ENCODE measurements at places on chromosomes 4 and X.

DNA sequence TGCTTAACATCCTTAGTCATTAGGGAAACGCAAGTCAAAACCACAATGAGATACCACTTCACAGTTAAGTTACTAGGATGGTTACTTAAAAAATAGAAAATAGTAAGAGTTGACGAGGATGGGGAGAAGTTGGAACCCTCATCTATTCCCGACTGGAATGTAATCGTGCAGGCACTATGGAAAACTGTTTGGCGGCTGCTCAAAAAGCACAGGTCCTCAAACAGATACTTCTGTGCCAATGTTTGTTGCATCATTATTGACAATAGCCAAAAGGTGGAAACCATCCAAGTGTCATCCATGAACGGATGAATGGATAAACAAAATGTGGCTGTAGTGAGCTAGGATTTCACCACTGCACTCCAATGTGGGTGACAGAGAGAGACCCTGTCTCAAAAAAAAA lies 11.7 kb downstream of the CTAG1B start:
- no peak for DNase-seq

GRCh38 chrX:47206316-47206715 lies 12.2 kb upstream of the CDK16 start:
- DNase-seq = no peak

DNA sequence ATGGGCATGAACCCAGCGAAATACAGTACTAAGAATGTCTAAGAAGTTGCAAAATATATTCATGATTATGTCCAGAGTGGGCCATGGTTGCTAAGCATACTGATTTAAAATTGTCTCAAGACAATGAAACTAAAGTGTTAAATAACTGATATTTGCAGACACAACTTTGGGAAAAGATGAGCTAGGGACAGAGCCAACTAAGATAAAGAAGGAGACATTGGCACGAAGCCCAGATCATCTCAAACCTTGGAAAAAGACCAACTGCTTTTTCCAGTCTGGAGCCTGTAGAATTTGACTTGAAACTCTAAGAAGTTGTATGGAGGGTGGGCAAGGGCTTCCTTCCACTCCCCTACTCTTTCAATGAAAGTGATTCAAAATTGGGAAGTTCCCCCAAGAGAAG lies 108.5 kb upstream of the GLRA2 start:
- DNase-seq = no peak

DNA sequence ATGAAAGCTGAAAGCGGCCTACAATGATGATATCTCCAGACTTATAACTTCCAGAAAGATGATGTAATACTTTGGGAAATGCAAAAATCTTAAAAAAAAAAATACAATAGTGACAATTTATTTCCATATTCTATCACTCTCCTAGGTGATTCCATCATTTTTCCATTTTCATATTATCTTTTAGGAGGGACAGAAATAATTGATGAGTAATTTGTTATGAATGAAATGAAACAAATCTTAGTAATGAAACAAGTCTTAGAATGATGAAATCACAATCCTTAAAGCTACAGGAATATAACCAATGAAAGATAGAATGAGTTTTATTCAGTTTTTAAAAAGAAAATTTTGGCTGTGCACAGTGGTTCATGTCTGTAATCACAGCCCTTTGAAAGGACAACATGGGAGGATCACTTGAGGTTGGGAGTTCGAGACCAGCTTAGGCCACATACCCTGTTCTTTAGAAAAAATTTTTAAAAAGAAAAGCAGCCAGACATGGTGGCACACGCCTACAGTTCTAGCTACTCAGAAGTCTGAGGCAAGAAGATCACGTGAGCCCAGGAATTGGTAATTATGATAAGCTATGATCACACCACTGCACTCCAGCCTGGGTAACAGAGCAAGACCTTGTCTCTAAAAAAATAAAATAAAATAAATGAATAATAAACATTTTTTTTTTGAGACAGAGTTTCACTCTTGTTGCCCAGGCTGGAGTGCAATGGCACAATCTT lies 21.7 kb downstream of the CLOCK start:
- DNase-seq = no peak

DNA sequence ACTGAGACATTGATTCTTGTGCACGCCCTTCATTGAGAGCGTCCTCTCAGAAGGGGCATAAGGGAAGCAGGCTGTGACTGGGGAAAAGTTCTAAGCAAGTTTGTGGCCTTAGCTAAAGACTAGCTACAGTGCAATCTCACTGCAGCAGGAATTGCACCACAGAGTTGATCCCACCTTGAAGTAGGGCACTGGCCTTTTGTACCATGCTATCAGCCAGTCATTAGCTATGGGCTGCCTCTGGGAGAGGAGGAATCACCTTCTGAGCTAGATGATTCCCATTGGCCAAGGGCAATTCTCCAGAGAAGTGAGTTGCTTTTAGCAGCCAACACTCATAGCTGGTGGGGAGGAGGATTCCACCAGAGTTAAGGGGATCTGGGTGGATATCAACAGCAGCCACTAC lies 142.6 kb upstream of the SCML1 start:
- no peak for DNase-seq

DNA sequence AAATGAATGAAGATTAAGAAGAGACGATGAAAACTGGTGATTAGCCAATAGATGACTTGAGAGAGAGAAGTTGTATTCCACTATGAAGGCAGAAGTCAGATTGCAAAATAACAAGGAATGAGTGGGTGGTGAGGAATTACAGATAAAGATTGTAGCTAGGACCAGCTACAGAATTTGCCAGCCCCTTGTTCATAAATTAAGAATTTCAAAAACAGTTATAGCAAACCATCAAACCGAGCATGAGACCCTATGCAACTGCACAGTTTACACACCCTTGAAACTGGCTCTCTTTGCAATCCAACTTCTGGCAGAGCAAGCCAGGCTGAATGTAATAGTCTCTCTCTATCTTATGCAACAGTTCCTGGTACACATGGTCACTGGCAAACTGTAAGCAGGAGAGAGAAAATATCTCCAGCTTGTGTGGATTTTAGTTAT lies 35.2 kb downstream of the STAP1 start:
- DNase-seq = no peak

DNA sequence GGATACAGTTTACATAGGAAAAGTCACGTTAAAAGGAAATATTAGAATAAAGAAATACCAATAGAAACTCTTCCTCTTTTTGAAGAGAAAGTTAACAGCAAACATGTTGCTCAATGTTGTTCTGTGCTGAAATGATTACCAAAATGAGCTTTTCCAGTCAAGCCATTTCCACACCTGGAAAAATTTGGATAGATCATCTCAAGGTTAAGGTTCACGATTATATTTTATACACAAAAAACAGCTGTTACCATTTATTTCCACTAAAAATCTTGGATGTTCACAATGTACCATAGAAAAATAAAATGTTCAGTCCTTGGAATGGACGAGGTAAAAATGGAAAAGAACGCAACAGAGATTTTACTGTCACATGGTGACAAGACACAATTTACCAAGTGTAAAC lies 218.7 kb downstream of the SCFD2 start:
- DNase-seq = no peak

- DNase-seq = no peak
Observed at GRCh38 chrX:101595739-101596419, 21.9 kb downstream of the ARMCX6 start.

GRCh38 chr4:39480902-39481695 lies 22.2 kb downstream of the LIAS start:
- DNase-seq = no peak

GRCh38 chr4:141348573-141348972 lies 127.9 kb downstream of the ZNF330 start:
- DNase-seq = no peak

DNA sequence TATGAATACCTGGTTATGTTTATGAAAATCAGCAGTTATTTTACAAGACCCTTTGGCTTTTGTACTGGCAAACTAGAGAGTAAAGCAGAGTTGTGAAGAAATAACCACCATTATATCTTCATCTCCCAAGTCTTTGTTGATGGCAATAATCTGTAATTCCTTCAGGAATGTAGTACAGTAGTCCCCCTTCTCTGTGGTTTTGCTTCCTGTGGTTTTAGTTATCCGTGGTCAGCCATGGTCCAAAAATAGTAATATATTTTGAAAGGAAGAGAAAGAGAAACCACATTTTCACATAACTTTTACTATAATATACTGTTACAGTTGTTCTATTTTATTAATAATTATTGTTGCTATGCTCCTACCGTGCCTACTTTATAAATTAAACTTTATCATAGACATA lies 27.8 kb downstream of the BANK1 start:
- DNase-seq = no peak

DNA sequence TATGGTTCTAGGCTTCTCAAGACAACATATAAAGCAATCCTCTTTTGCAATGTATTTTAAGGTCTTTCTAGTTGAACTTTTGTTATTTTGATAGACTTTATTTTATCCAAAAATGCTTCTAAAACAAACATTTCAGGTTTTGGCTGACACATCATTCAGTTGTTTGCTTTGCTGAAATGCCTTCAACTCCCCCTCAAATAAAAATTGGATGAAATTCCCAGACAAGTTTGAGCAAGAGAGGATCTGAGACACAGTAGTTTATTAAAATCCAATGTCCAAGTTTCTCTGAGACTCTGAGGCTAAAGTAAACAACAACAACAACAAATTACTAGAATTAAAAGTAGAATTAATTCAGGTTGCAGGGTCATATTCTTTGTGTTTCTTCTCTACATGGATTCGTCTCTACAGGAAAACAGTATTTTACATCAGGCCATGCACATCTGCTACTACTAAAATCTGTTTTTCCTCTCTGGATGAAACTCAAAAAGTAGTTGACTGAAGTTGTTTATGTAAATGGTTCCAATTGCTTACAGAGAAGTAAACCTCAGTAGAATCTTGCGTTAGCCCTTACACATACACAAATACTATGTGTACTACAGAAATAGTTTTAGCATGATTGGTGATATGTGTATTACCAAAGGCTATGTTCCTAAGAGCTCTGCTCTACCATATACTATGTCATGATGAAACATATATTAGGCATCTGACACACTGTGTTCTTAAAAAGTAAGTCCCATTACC lies 64.9 kb downstream of the PRSS12 start:
- no peak for DNase-seq

- DNase-seq = no peak
Observed at GRCh38 chr4:185576962-185577950, 41.9 kb upstream of the PDLIM3 start.

- no peak for DNase-seq
Observed at GRCh38 chrX:38233891-38234667, 13.4 kb upstream of the SRPX start.

DNA sequence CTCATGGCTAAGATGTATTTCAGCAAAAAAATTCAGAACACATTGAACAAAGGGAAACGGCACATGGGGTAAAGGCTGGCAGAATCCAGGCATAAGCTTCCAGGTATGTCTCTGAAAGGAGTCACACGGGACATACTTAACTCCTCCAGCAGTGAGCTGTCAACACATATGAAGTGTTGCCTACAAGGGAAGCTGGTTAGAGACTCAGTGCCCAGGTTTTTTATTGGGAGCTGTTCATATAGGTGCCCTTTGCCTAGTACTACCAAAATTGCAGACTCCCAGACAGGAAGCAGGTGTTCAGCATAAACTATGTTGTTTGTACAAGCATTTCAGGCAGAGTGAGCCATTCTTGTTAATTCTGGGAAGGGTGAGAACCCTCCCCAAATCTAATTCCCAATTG lies 77.4 kb upstream of the PUDP start:
- no peak for DNase-seq

DNA sequence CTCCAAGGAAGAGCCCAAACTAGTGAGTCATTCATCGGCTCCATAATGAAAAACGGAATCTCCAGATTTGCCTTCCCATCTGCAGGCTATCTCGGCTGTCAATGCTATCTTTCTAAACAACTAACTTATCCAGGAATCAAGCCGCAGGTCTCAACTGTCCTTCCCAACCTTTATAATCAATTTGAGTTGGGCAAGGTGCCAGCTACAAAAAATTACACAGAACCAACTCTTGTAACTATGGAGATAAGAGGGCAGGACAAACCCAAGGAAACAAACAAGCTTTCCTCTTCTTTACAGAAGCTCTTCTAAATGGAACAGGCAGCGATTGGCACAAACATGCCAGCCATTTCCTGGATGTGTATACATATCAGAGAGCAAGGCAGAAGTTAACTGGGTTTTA lies 61.2 kb upstream of the RAI2 start:
- DNase-seq = no peak

- DNase-seq = no peak
Observed at GRCh38 chrX:133677123-133678063, 262.1 kb upstream of the GPC4 start.

DNA sequence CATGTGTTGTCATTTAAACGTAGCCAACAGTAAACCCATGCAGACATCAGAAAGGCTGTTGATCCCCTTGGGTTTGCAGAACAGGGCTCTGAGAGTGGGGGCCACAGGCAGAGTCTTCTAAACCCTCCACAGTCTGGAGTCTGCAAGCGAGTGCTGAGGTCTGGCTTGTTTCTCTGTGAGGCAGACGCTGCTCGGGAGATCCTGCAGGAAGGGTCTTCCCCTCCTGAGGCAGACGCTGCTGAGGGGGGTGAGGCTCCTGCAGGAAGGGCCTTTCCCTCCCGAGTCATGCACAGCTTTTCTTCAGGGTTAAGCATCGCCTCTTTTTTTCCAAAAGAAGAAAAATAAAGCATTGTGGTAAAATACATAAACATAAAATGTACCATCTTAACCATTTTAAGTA lies 17.1 kb upstream of the PDE6B start:
- no peak for DNase-seq

DNA sequence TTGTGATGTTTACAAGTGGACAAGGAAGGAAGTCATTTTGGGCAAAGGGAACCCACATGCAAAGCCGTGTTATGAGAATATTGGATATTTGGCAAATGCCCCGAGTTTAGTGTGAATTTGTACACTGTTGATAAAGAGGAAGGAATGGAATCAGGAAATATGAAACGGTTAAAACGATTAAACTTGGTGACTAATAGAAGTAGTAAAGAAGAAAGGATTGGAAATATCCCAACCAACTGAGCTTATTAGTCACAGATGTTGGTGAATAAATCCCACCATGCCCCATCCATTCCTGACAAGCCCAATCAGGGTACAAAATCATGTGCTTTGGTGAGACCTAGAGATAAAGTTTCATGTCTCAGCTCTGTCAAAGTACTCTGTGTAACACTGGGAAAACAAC lies 22.0 kb downstream of the ARHGAP24 start:
- no peak for DNase-seq

GRCh38 chr4:70613306-70614183 lies 15.0 kb upstream of the ENAM start:
- no peak for DNase-seq

DNA sequence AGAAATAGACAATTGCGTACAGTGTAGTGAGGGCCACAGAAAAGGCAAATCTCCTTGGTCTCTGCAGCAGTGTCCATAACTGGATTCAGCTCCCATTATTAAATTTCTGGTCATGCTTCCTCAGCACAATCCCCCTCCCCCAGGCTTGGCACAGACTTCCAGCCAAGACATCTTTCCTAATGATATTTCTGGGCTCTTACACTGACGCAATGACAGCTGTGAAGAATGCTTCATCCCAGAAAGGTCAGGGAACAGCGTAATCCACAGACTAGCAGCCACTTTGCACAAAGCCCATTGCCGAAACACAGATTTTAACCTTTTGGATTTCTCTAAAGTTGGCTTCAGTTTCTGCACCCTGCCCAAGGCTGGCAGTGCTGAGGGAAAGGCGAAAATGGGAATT lies 597.6 kb upstream of the CPEB2 start:
- no peak for DNase-seq

GRCh38 chrX:48022738-48023137 lies 15.9 kb downstream of the SPACA5 start:
- DNase-seq = no peak

Measured in cortex of kidney (tissue), 1 donor.